ENCODE measurements at places on chromosomes 3 and 15.

DNA sequence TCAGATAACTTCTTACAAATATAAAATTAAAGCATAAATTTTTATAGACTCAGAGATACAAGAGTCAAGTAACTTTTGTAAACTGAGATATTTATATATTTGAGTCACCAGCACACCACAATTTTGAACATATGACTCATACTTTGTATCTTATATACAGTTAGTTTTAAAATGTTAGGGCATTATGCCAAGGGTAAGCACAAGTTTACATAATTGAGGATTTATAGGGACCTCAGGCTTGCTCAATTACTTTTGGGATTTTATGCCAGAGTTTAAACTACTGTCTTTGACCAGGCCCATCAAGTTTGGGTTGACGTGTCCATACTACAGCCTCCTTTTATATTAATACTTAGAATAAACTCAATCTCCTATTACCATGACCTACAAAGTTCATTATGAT, 7.4 kb upstream of the FGF7 start:
- no peak for DNase-seq

DNA sequence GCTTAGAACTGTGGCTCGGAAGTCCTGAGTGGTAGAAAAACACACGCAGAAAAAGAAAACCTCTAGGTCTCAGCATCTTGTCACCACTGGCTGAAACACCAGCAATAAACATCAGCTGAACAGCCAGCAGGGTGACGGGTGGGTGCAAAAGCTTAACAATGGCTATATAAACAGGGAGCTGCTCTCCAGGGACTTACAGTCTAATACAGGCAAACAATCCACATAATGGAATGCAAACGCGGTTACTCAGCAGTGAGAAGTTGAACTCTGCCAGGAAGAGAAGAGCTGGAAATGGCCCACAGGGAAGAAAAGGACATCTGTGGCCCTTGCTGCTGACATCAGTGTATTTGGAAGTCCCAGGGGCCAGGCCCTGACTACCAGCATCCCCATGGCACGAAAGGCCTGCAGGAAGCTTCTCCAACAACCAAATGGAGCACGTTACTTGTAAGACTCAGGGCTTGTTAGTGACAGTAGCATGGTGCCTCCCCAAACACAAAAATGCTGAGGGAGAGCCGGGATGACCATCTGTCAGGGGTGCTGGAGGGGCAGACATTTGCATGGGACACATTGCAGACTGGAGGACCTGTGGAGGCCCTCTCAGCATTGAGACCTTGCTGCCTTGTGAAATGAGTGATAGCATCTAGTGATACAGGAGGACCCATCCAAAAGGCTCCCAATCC, 3.0 kb downstream of the HEG1 start:
- DNase-seq = no peak

DNA sequence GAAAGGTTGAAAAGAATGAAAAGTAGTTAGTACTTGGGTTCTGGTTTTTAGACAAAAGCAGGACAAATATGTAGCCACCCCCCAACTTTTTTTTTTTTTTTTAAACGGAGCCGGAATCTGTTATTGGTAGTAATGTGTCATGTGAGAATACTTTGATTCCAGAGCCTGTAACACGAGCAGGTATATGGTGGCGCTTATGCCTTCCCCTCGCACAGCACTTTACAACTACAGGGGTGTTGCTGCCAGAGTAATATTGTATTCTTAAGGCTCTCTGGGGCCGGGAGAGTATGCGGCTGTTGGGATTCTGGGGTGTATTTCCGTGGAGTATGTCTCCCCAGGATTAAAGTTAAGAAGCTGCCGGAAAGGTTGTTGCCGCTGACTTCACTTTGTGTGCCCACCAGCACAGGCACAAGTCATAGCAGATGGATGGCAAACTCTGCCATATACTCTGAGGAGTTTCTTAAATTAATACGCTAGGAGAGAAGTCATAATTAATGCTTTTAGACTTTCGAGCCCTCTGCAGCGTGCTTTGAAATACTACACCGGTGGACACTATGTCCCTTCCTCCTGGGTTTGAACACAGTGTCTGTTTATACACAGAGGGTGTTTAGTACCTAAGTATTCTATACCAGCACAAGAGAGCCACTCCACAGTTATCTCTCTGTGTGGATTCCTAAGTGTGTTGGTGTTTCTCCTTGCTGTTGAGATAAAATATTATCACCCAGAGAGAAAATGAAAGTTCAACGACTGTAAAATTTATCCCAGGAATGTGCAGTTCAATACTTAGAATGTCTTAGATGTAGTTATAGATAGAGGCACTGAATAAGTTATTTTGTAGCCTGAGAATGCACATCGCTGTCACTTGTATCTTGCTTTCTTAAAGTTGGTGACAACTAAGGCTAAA, 1.4 kb downstream of the MBNL1 start:
- DNase-seq = peak; percentile 75

DNA sequence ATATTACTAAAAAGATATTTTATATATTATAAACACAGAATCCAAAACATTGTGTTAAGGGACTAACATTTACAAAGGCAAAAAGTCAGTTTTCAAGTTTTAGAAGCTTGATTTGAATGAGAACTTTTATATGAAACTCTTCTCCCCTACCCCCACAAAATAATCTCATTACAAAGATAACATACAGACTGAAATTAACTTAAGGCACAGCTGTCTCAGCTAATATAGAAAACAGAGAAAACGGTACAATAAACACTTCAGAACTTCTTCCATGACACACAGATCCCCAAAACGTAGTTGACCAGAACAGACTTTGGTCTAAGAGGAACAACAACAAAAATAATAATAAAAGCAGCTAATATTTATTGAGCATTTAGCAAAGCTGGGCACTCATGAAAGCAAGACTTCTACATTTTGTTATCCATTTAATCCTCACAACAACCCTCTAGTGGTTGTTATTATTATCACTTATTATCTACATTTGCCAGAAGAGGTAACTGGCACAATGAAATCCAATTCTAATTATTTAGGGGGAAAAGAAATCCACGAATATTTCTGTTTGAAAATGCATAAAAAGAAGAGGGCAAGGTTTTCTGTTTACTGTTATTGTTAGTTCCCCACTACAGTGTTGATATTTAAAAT, 68.1 kb downstream of the PFN2 start:
- no peak for DNase-seq

DNA sequence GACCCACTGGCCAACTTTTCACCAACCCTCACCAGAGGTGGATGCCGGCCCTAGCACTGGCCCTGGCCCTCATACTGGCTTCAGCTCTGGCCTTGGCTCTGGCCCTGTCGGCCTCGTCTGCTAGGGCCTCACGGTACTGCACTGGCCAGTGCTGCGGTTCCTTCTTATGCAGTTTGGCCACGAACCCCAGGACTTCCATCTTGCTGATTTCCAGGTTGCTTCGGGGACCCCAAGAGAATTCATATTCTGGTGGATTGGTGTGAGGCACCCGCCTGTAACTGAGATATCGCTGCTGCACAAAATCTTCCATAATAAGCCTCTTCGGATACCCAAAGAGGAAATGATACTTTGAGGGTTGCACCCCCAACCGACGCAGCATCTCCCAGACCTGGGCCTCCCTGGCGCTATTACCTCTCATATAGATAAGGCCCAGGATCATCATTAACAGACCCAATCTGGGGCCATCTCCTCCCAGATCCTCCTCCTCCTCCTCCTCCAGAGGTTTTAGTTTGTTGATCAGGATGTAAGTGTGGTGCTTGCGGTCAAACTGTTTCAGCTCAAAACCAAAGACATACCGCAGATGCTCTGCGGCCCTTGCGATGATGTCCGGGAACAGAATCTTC, 883 bp downstream of the MAGEF1 start:
- no peak for DNase-seq

GRCh38 chr3:171345107-171345843, 114.9 kb downstream of the TNIK start:
- DNase-seq = no peak

- DNase-seq = no peak
These were observed 95.2 kb upstream of the CDIN1 start for GRCh38 chr15:36484038-36484778.

DNA sequence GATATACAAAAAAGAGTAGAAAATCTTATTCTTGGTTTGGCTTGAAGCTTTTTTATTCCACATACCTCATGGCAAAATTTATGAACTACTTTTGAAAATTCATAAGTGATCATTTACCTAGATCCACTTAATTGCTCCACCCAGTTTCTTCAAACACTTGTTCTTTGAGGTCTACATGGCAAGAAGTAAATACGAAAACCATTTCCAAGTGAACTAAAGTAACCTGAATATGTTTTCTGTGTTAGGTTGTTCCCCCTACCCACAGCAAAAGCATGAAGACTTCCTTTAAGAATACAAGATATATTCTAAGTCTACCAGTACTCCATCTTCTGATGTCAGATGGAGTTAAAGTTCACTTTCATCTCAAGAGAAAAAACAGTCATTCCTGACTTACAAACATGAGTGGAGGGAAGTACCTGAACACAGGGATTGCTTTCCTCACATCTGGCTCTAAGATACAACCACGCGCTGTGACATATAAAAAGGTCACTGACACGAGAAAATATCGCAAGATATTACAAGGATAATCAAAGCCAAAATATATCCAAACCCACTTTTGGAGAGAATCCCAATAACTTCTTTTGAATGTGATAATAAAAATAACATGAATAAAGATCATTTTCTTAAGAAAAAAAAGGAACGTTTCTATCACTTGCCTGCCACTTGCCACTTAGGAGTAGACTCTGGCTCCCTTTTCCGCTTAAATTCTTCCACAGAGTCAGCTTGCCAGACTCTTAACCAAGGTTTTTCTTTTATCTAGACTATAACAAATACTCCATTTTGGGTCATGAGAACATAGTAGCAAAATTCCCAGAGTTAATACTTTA, 424.5 kb downstream of the TIGIT start:
- DNase-seq = no peak

DNA sequence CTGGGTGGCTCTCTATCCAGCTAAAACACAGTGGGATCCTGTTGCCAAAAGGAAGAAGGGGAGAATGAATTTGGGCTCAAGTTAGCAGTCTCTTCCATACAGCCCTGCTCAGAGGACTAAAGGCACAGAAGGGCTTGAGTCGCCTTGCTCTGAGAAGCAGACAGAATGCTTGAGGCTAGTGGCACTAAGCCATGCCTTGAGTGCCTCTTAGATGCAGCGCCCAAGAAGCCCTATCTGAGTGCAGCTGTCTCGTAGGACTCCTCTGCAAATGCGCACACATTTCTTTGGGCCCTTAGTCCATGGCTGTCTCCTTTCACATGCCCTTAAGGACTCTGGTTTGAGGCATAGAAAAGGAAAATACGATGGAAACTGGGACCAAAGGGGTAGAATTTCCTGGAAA, 211.3 kb upstream of the CHRM5 start:
- no peak for DNase-seq

DNA sequence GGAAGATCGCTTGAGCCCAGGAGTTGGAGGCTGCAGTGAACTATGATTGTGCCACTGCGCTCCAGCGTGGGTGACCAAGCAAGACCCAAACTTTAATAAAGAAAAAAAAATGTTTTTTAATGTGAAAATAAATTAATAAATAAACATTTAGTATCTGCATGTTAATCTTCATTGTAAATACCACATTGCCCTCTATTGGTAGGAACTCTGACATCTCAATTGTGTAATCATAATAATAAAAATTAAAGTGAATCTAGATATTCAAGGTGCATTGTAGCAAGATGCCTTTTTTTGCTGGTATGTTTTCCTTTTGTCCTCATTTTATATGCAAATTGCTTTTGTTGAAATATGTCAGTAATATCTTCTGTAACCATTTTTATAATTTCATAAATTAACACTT, 95.0 kb upstream of the LIMD1 start:
- no peak for DNase-seq

- no peak for DNase-seq
These were observed 1.9 kb downstream of the SPINT1 start for GRCh38 chr15:40845511-40846284.

GRCh38 chr15:90114451-90114901, 12.2 kb upstream of the IDH2 start:
- DNase-seq = no peak

- peak; percentile 54 for DNase-seq
These were observed at the start of gene MEGF11 for GRCh38 chr15:66253418-66254088. MEGF11 (minus strand) TSS chr15:66253750; CDS start chr15:66128403, 125,347 bp downstream.

- DNase-seq = no peak
These were observed 43.9 kb downstream of the HEG1 start for GRCh38 chr3:125011941-125012340.

- DNase-seq = no peak
These were observed 37.0 kb downstream of the TTC23 start for GRCh38 chr15:99212406-99212805.

DNA sequence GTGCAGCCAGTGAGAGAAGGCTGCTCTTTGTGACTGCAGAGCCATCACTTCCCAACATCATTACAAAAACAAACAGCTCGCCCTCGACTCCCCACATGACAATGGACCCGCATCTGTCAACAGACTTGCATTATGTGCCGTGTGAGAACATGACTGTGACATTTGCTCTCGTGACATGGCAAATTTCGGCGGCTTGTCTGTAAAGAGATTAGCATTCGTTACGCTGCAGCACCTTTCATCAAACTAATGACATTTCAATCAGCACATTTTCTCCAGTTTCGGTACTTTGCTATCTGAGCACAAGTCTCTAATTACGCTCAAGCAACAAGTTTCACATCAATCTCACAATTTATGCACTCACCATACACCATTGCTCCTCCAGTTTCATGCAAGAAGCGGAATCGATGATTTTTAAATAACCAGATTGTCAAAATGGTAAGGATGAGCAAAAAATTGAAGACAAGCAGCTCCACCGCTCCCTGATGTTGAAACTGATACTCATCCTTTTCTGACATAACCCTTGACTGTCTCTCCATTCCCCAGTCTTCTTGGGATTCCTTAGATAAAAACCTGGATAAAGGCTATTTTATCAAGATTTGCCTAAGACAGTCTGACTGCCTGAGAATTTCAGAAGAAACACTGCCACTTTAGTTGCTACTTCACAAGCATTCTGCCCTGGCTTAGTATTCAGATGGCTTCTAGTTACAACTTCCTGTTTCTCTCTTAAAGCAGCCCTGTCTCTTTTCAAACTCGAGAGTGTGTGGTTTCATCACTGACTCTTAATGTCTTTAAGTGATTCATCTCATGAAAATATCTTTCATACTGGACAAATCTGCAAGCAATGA, at the start of gene SLC9A9:
Gene SLC9A9 (minus strand): TSS at position 682 of the 845 bp plus-strand sequence. CDS start 146 bp downstream, at position 536.
- peak; percentile 39 for DNase-seq

- no peak for DNase-seq
These were observed 34.1 kb upstream of the ATG7 start for GRCh38 chr3:11238060-11238459.

GRCh38 chr3:178385280-178385952, 150.8 kb upstream of the KCNMB2 start:
- peak; percentile 44 for DNase-seq

- no peak for DNase-seq
These were observed 21.0 kb downstream of the PAQR5 start for GRCh38 chr15:69319384-69320375.

- no peak for DNase-seq
These were observed 417 bp downstream of the TBCCD1 start for GRCh38 chr3:186566772-186567071.
